Testis (tissue), 5 donors: ENCODE measurements at places on chromosomes 2 and 18. TPM values are rescaled to one million over a fixed set of nuclear protein-coding genes. Genes with fewer than 3 reads are reported as not detected.

DNA sequence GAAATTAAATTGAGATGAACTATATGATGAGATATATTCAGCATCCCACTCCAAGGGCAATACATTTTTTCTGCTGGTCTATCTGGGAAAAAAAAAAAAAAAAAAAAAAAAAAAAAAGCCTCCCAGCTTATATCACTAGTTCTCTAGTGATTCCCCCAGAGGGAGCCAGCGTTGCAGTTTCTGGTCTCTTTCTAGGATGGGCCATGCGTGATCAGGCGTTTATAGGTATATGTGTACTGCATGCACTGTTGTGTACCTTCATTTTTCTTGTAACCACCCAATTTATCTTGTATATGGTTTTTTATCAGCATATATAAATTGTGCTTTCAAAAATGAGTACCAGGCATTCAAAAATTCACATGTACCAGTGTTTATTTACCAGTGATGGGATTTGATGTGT is 35.1 kb downstream of the DCDC2C start:
- H3K4me3 ChIP-seq: no peak overlapping the region
- no peaks in the 10 kb centered on the region for H3K4me1 ChIP-seq
- H3K27ac ChIP-seq: no peak overlapping the region
- no peaks in the 10 kb centered on the region for H3K36me3 ChIP-seq
- DNase-seq: no peak
- H3K27me3 ChIP-seq: no peaks in the 10 kb centered on the region

DNA sequence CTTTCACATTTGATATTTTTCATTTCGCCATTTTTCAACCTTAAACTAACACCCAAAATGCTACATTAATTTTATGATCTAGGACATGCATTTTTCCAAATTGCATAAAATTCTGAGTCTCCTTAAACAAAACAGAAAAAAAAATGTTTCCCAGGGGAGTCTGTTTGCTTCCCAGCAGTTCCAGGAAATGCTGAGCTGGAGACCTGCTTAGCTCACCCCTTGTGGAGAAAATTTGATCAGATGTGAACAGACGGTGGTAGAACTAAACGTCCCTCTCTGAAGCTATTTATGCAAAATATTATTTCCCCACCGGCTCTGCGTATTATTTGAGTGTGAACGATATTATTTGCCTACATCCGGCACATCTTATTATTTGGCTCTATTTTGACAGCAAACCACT is 74.9 kb upstream of the AGAP1 start:
- no peaks in the 10 kb centered on the region for H3K27me3 ChIP-seq
- H3K36me3 ChIP-seq: no peaks in the 10 kb centered on the region
- no peak overlapping the region for H3K27ac ChIP-seq
- H3K4me3 ChIP-seq: no peak overlapping the region
- no peaks in the 10 kb centered on the region for H3K4me1 ChIP-seq

DNA sequence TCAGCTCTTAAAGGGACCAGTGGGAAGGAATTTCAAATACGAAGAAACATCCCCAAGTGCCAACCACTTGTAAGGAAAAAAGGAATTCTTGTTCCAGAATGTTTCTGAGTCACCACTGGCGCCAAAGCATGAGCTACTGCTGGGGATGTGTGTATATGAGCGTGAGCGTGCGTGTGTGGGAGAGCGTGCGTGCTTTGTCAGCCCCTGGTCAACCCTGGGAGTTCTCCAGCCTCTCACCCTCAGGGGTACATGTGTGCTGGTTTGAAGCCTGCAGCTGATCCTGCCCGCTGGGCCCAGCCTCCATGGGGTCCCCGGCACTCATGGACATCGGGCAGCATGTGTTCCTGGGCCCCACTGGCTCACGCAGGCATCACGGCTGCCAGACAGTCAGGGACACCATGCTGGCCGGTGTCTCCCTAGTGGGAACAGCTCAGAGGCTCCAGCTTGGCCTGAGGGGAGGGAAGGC is 17.1 kb downstream of the HS6ST1 start:
- no peaks in the 10 kb centered on the region for H3K27me3 ChIP-seq
- no peak for DNase-seq
- H3K36me3 ChIP-seq: no peaks in the 10 kb centered on the region
- no peak overlapping the region for H3K4me3 ChIP-seq
- H3K4me1 ChIP-seq: peaks cover 59% of the 10 kb centered on the region

GRCh38 chr18:25561918-25562317 is 210.0 kb upstream of the ZNF521 start:
- no peak for DNase-seq
- H3K4me3 ChIP-seq: no peak overlapping the region
- H3K27ac ChIP-seq: no peak overlapping the region
- H3K4me1 ChIP-seq: no peaks in the 10 kb centered on the region

DNA sequence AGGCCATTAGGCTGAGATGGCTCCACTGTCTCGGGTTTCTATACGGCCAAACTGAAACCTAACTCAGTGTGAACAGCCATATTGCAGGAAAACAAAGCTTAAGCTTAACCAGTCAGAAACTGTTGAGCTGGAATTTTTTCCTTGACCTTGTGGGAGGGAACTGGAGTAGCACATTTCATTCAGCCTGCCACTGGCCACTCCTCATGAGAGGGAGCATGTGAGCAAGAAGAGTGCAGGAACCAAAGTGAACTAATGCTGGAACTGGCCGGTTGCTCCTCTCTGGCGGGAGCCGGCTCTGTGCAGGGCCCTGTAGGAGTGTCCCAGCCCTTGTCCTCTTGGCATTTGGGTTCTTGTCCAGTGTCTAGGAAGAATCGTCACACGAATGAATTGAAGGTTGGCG is 5.9 kb upstream of the POLE4 start:
- no peaks in the 10 kb centered on the region for H3K36me3 ChIP-seq
- no peak for DNase-seq
- no peak overlapping the region for H3K4me3 ChIP-seq
- H3K27ac ChIP-seq: no peak overlapping the region
- peaks cover under 1% of the 10 kb centered on the region for H3K4me1 ChIP-seq

- H3K36me3 ChIP-seq: no peaks in the 10 kb centered on the region
- H3K4me3 ChIP-seq: no peak overlapping the region
- H3K27me3 ChIP-seq: no peaks in the 10 kb centered on the region
- H3K27ac ChIP-seq: peak overlapping the region; percentile 56
- peaks cover 81% of the 10 kb centered on the region for H3K4me1 ChIP-seq
These were observed 15.4 kb downstream of the HK2 start for GRCh38 chr2:74849228-74849892.

OTOS gene
- total RNA-seq: not detected

C2orf69 gene
- 16.8 TPM for total RNA-seq
